ENCODE measurements at places on chromosomes 7 and 10.

DNA sequence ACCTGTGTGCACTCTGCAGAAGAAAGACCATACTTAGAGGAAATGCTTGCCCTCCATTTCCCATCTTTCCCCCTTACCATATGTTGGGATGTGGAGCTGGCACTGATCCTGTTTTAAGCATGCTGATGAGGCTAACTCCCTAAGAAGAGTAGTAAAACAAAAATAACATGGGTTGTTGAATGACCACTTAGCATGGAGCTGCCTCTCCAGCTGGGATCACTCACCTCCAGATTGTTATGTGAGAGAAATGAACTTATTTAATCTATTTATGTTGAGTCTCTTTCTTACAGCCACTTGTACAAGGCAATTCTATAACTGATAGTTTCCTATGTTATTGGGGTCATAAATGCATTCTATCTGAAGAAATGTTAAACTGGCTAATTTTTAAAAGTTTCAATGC is 17.0 kb downstream of the CTTNBP2 start:
- no peak for DNase-seq

DNA sequence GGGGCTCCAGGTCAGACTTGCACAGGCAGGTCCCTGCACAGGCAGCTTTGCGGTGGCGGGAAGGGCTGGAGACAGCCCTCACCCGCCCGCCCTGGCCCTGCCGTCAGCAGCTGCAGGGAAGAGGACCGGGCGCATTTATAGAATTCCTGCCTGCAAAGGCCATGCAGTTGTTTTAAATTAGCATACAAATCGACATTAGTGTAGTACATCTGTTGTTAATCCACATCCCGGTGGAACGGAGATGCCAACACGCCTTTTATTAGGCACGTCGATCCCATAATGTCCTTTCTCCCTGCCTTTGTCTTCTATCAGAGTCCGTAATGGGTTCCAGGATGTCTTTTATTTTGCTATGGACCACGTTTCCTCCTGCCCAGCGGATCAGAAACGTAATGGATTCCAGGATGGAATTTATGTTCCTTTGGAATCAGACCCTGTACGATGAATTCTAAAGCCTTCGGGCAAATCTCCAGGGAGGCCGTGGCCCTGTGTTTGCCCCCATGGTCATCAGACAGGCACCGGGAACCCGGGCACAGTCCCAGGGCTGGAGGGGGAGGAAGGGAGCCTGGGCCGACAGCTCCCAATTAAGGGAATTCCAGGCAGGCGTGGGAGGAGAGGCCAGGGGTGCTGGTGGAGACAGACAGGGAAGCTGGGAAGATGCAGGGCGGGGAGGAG is 123.9 kb downstream of the COL26A1 start:
- no peak for DNase-seq

DNA sequence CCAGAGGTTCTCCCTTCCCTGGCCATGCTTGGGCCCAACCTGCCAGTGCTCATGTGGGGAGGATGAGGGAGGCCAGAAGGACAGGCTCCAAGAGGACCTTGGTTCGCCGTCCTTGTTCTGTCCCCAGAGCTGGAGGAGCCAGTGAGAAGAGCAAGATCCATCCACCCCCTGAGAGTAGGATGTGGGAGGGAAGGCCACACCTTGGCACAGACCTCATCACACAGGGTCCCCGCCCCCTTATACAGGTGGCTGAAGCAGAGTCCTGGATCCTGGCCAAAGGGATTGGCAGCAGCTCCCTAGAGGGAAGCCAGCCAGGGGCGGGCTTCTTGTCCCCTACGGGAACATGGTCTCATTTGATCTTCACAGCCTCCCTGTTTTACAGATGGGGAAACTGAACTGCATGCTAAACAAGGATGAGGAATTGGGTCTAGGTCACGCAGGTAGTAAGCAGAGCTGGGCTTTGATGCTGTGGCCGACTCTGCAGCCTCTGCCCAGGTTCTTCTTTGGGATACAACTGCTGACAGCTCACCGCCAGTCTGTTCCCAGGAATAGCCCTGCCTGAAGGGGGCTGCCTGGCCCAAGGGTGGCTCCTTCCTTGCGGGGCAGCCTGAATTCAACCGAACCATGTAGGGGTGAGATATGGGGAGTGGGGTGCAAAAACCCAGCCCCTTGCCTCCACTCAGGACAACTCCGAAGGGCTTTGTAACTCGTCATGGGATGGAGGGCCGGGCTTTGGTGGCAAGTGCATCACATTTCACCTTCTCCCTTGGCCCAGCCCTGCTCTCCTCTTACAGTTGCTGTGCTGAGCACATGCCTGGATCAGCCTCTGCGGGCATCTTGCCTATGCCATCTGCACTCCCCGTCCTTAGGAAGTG is 62.2 kb upstream of the KDM7A start:
- DNase-seq, result no peak

DNA sequence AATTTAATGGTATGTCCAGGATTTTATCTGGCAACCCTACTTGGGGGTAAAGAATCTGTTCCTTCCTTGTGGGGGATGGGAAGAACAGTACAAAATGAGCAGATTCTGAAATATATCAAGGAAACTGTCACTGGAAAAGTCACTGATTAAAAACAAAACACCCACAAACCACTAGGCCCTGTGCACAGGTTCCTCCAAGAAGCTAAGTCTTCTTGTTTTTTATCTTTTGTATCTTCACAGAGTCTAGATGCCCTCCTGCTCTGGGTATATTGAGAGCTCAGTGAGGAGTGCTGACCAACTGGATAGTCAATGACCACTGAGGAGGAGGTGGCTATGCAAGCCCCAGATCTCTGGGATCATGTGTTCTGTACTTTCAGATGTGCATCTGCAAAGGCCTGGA is 86.8 kb upstream of the ANKRD1 start:
- DNase-seq, result no peak

- no peak for DNase-seq
These were observed 17.5 kb downstream of the STEAP1B start for GRCh38 chr7:22482503-22482902.

DNA sequence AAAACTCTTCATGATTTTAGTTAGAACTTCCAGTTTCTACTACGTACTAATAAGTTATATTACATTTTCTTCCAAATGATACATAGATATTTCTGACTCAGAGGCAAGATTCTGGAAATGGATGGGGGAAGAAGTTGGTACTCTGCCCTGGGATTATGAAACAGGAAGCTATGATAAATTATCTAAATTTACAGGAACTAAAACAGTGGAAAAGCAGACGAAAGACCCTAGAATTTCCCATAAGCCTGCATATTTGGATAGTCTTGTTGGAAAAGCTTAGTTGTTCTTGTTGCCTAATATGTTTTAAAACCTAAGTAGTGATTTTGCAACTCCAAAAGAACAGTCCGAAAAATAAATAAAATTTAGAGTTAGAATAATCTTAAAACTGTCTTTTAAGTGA is 21.8 kb downstream of the CFAP69 start:
- DNase-seq, result no peak

- DNase-seq, result no peak
These were observed 461.9 kb downstream of the KCNMA1 start for GRCh38 chr10:77175631-77176222.

DNA sequence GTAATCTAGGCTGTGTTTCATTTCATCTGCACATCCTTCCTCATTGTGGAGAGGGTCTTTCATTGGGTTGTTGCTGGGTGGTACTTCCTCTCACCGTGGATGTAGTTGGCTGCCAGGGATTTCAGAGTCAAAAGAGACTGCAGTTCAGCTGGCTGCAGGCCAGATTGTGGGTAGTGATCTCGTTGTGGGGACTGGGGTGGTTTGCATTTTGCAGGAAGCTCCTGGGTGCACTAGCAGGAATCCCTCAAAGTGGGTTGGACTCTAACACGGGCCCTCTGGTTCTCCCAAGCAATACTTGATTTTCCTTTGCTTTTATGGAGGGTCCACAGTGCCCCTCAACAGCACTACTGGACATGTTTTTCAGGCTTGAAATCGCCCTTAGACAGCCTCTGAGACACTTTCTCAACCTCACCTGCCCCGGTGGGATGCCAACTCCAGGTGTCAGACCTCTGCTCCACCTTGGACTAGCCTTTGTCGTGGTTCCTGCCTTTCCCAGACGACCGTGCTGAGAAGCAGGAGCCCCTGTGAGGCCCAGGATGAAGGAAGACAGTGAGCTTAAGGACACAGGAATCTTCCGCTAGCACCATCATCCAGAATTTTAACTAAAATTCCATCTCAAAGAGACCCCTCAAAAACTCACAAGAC is 23.9 kb upstream of the ZNF273 start:
- no peak for DNase-seq

GRCh38 chr10:61541960-61542359 is 88.8 kb upstream of the TMEM26 start:
- DNase-seq, result no peak

GRCh38 chr10:93245147-93245546 is 171.5 kb downstream of the CYP26A1 start:
- DNase-seq, result no peak
